ENCODE measurements at places on chromosomes 4 and X. TPM values are rescaled to one million over a fixed set of nuclear protein-coding genes. Genes with fewer than 3 reads are reported as not detected.

DNA sequence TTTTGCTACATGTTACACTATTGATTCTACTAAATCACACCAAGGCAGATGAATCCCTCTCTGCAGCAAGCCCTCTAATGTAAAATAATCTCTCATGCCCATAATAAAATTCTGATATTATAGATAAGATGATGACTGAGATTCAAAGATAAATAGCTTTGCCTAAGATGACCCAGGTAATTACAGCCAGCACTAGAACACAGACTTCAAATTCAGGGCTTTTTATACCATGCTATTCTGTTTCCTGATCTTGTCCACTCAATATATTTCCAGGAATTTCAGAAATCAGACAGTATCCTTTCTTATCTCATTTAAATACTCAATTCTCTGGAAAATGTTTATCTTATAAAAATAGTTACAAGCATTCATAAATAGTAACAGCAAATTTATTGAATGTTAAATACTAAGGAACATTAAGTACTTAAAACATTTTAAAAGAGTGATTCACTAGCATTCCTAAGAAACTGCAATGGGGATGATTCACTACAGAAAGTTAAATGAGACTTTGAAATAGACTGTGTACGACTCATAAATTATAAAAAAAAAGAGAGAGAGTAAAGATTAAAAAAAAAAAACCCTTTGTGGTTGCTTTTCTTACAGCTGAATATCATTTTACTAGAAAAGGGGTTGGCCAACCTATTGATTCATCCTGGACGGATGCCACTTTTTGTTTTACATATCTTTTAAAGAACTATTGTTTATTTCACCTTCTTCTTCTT lies 45.8 kb upstream of the IL21 start:
- DNase-seq: no peak

DNA sequence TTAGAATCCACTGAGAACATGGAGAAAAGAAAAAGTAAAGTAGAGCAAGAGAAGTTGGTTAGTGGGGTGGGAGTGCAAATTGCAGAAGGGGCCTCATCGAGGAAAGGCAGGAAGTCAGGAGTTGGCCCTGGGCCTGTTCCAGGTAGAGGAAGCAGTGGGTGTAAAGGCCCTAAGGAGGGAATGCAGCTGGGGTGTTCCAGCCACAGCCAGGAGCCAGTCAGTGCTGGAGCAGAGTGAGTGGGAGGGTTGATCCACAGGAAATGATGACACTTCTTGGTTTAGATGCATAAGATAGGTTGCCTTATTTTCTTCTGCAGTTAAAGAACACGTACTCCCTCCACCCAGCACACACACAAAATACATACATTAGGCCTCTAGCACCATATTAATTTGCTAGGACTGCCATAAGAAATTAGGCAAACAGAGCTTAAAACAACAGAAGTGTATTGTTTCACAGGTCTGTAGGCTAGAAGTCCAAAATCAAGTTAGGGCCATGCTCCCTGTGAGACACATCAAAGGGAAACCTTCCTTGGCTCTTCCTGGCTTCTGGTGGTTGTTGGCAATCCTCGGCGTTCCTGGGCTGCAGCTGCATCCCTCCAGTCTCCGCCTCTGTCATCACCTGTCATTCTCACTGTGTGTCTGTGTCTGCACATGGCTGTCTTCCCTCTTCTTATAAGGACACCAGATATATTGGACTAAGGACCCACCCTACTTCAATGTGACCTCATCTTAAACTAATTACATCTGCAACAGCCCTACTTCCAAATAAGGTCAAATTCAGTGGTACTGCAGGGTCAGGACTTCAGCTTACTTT lies 205.9 kb downstream of the AASDH start:
- peak; percentile 23 for DNase-seq

- no peak for DNase-seq
Measured at GRCh38 chrX:130245441-130245840, 23.3 kb downstream of the ZNF280C start.

DNA sequence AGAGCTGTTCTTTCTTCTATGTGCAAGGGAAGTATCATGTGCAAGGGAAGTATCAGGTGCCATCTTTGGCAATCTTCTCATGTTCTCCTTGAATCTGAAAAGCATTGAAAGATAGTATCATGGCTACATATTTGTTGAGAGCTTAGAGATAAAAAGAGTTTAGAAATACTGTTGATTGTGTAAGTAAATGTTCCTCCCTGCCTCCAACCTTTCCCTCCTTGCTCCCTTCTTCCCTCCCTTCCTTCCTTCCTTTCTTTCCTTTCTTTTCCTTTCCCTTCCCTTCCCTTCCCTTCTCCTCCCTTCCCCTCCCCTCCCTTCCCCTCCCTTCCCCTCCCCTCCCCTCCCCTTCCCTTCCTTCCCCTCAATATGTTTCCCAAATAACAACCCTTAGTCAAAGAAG lies 108.7 kb downstream of the GBA3 start:
- no peak for DNase-seq

DNA sequence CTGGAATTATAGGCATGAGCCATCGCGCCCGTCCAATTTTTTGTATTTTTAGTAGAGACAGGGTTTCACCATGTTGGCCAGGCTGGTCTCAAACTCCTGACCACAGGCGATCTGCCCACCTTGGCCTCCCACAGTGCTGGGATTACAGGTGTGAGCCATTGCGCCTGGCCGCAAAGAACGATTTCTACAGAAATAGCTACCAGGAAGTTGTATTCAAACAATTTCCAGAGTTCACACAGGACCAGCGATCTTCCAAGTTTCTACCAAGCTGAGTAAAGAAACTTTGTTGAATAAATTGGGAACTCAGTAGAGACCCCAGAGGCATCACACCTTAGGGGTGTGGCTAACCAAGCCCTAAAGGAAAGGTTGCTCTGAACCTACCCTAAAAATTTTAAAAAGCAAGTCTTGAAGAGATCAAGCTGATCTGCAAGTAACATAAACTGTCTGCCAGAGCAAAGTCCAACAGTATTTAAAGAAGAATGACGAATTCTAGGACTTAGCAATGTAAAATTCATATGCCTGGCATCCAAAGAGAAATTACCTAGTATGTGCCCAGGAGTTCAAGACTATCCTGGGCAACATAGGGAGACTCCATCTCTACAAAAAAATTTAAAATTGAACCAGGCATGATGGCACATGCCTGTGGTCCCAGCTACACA lies 48.4 kb upstream of the USP9X start:
- no peak for DNase-seq

- DNase-seq: no peak
Measured at GRCh38 chrX:133742602-133743305, 242.6 kb downstream of the GPC3 start.

DNA sequence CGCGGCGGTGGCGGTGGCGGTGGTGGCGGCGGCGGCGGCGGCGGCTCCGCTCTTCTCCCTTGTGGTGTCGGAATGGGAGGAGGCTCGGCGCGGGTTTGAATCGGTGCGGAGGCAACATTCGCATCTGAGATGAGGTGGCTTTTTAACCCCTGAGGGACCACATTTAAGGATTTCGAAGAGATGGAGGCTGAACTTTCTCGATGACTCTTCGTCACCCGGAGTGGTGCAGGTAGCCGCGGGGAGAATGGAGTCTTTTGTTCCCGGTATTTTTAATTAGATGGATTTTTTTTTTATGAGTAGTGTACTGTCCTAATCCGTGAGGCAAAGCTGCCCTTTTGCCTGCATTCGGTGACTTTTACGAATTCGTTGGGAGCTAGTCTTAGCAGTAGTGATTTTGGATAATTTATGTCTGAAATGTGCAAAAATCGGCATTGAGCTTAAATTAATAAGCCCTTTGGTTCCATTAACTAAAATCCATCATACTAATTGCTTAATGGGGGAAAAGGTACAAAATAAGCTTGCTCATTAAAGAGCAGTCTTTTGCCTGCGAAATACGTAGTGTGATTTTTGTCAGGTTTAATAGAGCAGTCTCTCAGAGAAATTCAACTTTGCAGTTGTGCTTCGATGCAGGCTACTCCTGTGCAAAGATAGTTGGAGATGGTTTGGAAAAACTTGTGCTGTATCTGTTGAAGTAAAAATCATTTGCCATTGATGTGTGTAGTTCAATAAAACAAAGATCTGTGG lies 206.2 kb downstream of the TENM3 start:
- DNase-seq: no peak

- no peak for DNase-seq
Measured at GRCh38 chrX:27924718-27925117, 56.5 kb downstream of the DCAF8L1 start.

DNA sequence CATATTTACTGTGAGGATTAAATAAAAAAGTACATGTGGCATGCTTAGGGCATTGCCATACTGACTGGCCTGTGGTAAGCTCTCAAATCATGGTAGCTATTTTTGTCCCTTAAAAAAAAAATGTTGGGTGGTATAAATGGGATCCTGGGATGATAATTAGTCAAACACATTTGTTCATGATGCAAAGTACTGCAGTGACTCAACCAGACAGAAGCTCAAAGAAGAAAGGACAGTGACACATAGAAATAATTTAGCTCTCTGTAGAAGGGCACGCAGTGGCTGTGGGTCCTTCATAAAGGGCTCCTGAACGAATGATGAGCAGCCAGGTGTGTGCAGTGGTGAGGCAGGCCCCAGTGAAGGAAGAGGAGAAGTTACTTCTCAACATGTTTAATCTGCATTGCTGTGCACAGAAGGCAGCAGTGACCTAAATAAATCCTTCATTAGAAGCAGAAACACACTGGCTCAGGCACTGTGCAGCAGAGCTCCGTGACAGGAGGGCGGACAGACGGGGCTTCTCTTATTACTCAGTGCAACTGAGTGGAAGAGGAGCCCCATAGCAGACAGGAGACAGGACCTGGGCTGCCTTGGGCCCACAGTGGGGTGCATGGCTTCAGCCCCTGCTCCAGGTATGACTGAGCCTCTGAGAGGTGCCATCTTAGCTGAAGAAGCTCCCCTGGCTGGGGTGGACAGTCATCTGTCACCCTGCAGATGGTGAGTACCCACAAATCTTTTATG lies 20.3 kb downstream of the HS3ST1 start:
- no peak for DNase-seq

DNA sequence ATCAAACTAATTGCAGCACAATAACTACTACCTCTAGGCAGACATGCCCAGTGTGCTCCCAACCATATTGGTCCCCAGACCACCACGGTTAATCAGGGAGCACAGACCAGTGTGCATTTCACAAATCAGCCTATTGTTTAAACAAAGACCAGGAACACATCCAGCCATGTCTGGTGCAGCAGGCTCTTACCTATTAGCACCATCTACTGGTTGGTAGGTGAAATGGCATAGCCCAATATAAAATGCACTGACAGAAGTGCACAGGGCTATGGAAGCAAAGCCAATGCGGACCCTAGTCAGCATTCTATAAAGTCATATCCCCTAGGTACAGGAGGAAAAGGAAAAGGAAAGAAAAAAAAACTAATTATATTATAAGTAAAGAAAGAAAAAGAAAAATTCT lies 15.5 kb upstream of the CYLC1 start:
- no peak for DNase-seq

- DNase-seq: no peak
Measured at GRCh38 chrX:122055979-122056715, 1008.7 kb downstream of the GLUD2 start.

DNA sequence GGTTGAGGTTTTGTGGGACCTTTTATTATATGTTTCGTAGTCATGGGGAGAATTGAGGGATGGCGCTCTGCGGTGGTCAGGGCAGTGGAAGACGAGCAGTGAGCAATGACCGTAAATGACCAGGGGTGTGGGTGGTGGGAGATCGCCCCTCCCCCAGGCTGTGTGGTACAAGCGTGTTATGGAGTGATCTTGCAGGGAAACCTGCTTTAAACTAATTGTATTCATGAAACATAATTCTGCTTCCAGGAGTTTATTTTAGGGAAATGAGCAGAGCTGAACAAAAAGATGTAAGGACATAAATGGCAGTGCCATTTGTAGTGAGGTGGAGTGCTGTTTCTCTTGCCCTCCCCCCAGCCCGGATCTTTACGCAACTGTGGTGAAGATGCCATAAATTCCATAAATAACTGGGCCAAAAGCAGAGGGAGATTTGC lies 20.2 kb downstream of the GYG2 start:
- no peak for DNase-seq

DNA sequence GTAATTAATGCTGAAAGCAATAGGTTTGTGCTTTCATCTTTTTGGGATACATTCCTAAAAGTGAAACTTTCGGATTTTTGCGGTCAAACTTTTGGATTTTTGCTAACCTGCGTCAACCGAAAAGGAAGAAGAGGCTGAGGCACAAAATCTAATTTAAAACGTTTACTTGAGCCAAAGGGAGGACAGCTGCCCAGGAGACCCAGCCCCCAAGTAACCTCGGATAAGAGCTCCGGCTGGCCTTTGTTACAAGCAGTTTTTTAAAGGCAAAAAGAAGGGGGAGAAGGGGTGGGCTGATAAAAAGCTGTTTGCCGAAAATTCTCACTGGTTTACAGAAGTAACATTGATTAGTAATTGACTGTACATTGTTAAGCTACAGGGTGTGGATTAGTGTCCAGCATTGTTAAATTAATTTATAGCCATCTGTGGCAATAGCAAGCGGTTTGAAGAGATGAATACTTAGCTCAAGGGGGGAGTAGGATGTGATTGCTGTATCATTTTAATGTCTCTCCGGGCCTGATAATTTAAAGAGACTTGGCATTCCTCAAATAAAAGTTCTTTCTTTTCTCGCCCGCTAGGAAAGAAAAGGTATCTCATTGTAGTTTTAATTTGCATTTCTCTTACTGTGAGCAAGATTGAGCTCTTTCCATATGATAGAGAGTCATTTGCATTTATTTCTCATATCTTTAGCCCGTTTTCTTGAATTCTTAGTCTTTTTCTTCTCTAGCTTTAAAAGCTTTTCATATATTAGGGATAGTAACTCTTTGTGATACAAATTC lies 59.1 kb upstream of the USP9X start:
- no peak for DNase-seq

The C1QTNF7 gene
- not detected for total RNA-seq

All from activated T-helper 2 cell treated with anti-CD3 and anti-CD28 coated beads, Interferon-gamma antibody, Interleukin-2, Interleukin-4, amounts not matched to agents 10 μg/mL and 5 μg/mL and 100 μg/mL, durations not matched to agents 14 hours and 24 hours and 36 hours (primary cell).